ENCODE measurements at places on chromosomes 3 and 15. TPM values are rescaled to one million over a fixed set of nuclear protein-coding genes. Genes with fewer than 3 reads are reported as not detected.

- no peak for DNase-seq
Observed at GRCh38 chr15:39605146-39605545, 24.3 kb downstream of the THBS1 start.

- no peak for DNase-seq
Observed at GRCh38 chr3:159884661-159885402, 103.8 kb upstream of the IL12A start.

DNA sequence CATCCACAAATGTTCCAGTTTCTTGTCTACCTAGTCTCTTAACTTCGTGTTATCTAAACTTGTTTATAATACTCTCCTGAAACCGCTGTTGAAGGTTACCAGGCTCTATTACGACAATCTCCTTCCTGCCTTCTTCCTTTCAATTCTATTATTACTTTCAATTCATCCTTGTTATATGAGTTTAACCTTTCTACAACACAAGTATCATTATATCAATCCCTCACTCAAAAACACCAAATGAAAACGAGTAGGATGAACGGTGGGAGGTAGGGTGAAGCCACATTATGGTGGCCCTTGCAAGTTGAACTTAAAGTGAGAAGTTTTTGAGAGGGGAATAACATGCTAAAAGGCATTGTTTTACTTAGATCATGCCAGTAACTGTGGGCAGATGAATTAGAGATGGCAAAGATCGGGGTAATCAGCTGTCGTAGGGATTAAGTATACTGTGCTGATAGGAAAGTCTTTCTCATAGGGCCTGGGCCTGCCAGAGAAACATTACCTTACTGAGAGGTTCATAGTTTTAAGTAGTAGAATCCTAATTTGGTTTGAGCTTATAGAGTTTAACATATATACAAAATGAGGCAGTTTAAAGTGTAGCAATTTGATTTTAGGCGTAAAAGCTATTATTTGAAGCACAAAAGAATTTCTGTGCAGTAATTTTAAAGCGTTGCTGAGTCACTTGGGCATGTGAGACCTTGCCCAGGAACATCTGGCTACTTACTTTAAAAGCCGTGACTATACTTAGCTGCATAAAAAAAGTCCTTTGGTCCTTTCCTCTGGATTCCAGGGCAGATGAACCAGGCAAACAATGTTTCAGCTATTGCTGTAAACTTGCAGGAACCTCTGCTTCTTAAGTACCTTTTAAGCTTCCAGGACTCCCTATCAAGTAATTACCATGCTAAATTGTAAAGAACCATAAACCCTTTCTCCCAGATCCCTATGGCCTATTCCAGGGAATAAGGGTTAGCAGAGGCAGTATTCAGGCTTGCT is 3.3 kb upstream of the CEP97 start:
- DNase-seq = no peak

- DNase-seq = no peak
Observed at GRCh38 chr3:122777563-122777962, 16.1 kb downstream of the HSPBAP1 start.

ARL14 gene
- not detected for polyA plus RNA-seq

CHRM5 gene
- polyA plus RNA-seq = 0.20 TPM

PSMD2 gene
- 252 TPM for polyA plus RNA-seq

GRCh38 chr3:169886671-169887070 is 16.9 kb upstream of the LRRC31 start:
- DNase-seq = no peak

CD80 gene
- 0.17 TPM for polyA plus RNA-seq

DNA sequence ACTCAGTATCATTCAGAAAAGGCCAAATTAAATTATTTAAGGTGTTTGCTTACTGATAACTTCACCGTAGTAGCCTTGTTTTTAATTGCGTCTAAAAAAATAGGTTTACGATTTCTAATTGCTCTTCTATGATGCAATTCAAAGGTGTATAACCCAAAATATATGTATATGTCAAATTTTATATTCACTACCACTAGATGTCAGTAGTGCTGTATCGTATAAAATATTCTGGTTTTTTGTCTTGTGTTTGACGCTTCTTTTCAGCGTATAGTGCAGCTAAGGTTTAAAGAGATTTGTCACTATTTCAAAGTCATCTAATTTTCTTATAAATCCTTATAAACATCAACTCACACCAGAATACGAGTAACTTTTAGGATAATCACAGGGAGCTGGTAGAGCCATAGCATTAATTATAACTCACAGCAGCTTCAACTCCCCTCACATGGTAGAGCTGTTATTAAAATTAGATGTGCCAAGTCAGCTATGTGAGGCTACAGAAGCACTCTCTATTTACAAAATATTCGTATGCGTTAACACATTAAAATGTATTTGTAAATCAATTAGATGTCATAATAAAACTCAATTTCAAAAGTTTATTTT is 3.5 kb downstream of the PFN2 start:
- DNase-seq = no peak

DNA sequence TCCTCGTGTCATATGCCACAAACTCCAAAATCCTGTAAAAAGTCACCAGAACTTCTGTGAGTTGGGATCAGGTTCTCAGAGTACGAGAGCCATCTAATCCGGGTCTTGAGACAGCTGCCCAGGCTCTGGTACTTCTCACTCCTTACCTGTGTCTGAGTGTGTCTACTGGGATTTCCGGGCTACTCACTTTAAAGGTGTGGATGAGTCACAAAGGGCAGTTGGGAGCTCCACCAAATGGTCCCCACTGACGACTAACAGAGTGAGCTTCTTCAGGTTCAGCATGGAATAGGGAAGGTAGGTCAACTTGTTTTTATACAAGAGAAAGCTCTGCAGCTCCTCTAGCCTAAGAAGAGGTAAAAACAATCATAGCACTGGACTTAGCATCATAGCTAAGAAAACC is 29.5 kb downstream of the RTP3 start:
- no peak for DNase-seq

GRCh38 chr3:184584464-184584891 is 22.9 kb downstream of the EPHB3 start:
- no peak for DNase-seq

HDGFL3 gene
- 114 TPM for polyA plus RNA-seq

- DNase-seq = no peak
Observed at GRCh38 chr3:127858521-127858920, 36.2 kb upstream of the MGLL start.

DNA sequence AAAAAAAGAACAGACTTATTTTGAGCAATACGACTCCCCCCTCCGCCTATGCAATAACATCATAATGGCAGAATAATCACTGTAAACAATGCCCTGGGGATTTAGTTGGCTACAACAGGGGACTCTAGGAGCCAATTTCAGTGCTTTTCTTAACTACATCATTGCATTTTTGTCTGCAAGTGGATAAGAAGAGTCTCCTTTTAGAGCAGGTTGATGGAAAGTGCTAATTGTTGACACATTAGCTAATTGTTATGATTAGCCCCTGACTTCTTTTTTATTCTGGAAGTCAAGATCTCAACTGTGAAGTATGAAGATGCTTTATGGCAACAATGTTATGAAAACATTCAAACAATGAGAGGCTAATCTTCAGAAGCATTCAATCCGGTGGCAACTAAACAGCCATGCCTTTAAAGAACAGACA is 121.2 kb downstream of the MECOM start:
- no peak for DNase-seq

DNA sequence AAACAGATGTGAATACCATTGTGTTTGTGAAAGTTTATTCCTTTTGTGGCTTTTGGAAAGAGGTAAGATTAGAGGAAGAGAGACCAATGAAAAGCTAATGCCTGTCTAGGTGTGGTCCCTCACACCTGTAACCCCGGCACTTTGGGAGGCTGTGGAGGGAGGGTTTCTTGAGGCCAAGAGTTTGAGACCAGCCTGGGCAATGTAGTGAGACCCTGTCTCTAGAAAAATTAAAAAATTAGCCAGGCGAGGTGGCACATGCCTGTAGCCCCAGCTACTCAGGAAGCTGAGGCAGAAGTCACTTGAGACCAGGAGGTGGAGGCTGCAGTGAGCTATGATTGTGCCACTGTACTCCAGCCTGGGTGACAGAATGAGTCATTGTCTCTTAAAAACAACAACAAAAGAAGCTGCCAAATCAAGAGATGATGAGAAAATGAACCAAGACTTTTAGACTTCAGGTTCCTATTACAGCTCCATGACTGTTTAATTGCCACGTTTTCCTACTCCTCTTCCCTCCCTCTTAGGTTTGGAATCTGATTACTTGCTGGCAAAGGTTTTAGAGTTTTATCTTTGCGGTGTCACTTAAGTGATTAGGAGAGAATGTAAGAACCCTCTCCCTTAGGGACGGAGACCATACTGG is 68.7 kb downstream of the CGNL1 start:
- DNase-seq = no peak

DNA sequence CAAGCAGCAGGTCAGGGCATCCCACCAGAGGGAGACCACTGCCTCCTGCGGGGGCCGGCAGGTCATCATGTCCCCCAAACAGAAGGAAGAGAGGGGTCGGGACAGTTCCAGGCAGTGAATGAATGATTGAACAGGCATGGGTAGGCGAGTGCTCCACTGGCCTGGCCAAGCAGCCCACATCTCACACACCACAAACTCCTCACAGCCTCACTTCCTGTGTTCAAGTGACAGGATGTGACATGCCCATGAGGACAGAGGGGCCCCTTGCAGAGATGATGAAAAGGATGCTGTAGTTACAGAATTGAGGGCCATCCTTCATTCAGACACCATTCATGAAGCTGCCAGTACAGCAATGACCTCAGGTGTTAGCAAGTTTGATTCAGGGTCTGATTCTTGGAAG is 3.7 kb downstream of the IQSEC1 start:
- DNase-seq = no peak

- DNase-seq = no peak
Observed at GRCh38 chr3:62999791-63000190, 124.6 kb upstream of the CADPS start.

DPPA2 gene
- 0.93 TPM for polyA plus RNA-seq

- no peak for DNase-seq
Observed at GRCh38 chr3:195201295-195201694, 69.7 kb downstream of the XXYLT1 start.

DNA sequence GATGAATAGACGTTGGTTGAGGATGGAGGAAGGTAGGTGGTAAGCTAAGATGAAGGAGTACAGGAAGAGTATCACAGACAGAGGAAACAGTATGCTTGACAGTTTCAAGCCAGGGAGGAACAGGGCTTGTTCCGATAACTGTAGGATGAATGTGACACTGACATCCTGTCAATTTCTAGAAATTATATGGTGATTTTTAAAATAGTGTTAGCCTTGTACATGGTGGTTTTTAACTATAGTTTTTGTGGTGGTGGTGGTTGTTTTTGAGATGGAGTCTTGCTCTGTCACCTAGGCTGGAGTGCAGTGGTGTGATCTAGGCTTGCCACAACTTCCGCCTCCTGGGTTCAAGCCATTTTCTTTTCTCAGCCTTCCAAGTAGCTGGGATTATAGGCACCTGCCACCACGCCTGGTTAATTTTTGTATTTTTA is 92.8 kb downstream of the FNDC3B start:
- DNase-seq = no peak

PRR20G gene
- not detected for polyA plus RNA-seq

GRCh38 chr3:72889310-72890165 is 1.7 kb downstream of the GXYLT2 start:
- DNase-seq = no peak

DNA sequence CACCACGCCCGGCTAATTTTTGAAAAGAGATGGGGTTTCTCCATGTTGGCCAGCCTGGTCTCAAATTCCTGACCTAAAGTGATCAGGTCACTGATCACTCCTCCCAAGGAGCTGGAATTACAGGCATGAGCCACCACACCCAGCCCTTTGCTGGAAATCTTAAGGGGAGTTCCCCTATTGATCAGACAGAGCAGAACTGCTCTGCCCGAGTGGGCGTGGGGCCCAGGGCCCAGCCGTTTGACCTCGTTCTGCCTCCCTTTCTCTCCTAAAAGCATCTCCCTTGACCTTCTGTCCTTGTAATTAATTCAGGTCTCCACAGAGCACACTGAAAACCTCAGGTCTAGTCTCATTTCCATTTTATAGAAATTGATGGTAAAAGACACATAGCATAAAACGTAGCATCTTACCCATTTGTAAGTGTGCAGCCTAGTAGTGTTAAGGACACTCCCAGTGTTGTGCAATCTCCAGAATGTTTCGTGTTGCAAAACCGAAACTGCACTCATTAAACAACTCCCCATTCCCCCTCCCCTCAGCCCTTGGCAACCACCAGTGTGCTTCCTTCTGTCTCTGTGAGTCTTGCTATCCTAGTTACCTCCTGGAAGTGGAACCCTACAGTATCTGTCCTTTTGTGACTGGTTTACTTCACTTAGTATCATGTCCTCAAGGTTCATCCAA is 89.3 kb downstream of the SLCO3A1 start:
- DNase-seq = peak; percentile 50

- no peak for DNase-seq
Observed at GRCh38 chr3:99218468-99218867, 317.0 kb upstream of the DCBLD2 start.

GRCh38 chr3:187051724-187052366 is 87.5 kb downstream of the RPL39L start:
- no peak for DNase-seq

DNA sequence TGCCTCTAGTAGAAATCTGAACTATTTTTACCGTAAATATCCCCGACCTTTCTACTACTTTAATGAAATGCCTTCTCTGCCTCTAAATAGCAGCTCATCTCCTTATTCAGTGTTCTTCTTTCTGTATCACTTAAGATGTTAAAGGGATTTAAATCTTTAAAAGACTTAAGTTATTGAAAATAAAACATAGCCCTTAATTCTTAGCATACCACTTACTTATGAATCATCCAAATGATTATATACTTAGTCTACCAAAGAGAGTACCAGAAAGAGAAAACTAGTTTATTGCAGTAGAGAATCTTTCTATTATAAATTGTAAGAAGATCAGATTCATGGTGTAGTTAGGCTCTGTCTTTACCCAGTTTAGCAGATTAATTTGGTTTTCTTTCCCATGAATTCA is 802.0 kb downstream of the TBL1XR1 start:
- no peak for DNase-seq

FHIT gene
- polyA plus RNA-seq = 25.7 TPM

ARGFX gene
- polyA plus RNA-seq = not detected

- no peak for DNase-seq
Observed at GRCh38 chr3:10140996-10141546, 507 bp upstream of the VHL start.

DNA sequence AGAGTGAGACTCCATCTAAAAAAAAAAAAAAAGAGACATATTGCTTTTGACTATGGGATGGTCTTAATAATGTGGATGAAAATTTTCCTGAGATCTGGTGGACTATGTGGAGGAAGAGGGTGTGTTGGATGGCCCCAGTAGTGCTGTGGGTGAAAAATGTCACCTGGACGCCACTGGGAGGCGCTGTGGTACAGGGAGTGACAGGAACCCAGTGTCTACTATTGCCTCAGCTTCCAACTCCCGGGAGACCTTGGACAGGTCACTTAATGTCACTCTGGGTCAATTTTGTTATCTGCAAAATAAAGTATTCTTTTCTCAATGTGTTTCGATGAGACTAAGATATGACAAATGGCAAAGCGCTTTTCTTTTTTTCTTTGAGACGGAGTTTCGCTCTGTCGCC is 27.7 kb upstream of the DCP1A start:
- DNase-seq = peak; percentile 37

DNAJB8 gene
- polyA plus RNA-seq = not detected

SLC6A1 gene
- 0.65 TPM for polyA plus RNA-seq

- DNase-seq = no peak
Observed at GRCh38 chr3:64213962-64214379, 11.3 kb downstream of the PRICKLE2 start.

Measured in renal cortex interstitium (tissue), 15 donors.